Neural progenitor cell (in vitro differentiated cells): ENCODE measurements at places on chromosomes 5 and 9. TPM values are rescaled to one million over a fixed set of nuclear protein-coding genes. Genes with fewer than 3 reads are reported as not detected.
A peak's percentile ranks its signal among the peaks of the same experiment; 100 is the strongest.

TRPM3 gene
- total RNA-seq: 34.2 and 37.2 TPM in 2 replicates

LPAR1 gene
- 30.3 and 36.0 TPM in 2 replicates for total RNA-seq

DPYSL3 gene
- 414 and 462 TPM in 2 replicates for total RNA-seq

CCL19 gene
- not detected in 2 replicates for total RNA-seq

CDX1 gene
- not detected in 2 replicates for total RNA-seq

SPINK4 gene
- total RNA-seq: not detected in 2 replicates

PCDHGC3 gene
- total RNA-seq: 14.7 and 17.2 TPM in 2 replicates

STKLD1 gene
- 0.58 and 0.65 TPM in 2 replicates for total RNA-seq

DNA sequence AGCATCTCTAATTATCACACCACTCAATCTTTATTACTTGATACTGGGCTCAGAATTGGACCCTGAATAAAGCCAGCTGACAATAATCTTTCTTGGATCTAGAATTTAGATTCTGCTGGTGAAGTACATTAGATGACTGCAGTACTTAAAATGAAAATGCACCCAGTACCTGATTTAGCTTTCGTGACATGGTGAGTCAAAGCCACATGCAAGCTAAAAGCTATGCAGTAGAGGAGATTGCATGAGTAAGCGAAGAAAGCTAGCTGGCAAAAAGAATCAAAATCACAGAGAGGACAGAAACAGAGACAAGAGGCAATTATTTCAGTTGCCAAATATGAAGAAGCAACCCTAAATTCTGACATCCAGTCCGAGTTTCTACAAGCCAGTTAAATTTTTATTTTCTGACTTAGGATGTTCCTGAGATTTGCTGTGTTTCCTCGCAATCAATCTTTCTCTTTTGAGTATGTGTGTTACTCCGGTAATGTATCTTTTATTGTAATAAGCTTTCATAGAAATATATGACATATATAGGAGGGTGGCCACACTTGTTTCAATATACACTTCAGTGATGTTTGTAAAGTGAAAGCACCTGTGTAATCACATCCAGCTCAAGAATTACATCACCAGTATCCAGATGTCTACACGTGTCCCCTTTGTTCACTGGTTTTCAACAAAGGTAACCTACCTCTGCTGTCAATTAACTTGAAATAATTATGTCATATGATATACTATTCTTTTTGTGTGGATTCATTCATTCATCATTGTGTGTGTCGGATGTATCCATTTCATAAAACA is 101.7 kb downstream of the CDH18 start:
- DNase-seq: no peak
- H3K4me1 ChIP-seq: peaks cover 5% of the 10 kb centered on the region
- H3K36me3 ChIP-seq: no peaks in the 10 kb centered on the region
- H3K4me3 ChIP-seq: no peak overlapping the region
- no peak overlapping the region for H3K27ac ChIP-seq

- H3K27me3 ChIP-seq: no peaks in the 10 kb centered on the region
- no peak overlapping the region for H3K27ac ChIP-seq
- no peak for DNase-seq
- H3K4me3 ChIP-seq: no peak overlapping the region
Measured at GRCh38 chr9:130786526-130786925, 48.5 kb upstream of the ABL1 start.

DNA sequence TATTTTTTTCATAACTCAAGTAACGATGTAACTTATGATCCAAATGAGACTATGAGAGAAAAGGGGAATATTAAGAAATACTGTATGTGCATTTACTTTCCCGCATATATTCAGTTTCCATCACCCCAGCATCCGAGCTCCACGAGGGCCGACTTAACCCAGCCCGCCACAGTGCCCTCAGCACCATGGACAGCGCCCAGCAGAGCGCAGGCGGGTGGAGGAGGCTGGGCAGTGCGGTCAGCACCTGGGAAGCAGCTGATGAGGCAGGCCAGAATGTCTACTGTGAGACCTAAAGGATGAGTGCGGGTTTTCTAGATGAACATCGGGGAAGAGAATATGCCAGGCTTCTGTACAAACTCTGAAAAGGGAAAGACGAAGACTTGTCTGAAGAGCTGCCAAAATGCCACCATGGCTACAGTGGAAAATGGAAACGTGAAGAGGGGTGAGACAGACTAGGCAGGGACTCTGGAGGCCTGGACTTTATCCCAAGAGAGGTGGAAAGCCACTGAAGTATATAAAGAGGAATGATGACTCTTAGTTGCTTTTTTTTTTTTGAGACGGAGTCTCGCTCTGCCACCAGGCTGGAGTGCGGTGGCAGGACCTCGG is 34.5 kb upstream of the MED27 start:
- H3K27ac ChIP-seq: no peak overlapping the region
- no peaks in the 10 kb centered on the region for H3K36me3 ChIP-seq
- H3K27me3 ChIP-seq: peaks cover 59% of the 10 kb centered on the region
- DNase-seq: peak; percentile 90

GRCh38 chr5:96957254-96958049 is 21.6 kb downstream of the LNPEP start:
- no peaks in the 10 kb centered on the region for H3K36me3 ChIP-seq
- DNase-seq: no peak
- H3K27me3 ChIP-seq: no peaks in the 10 kb centered on the region
- no peak overlapping the region for H3K4me3 ChIP-seq
- H3K27ac ChIP-seq: no peak overlapping the region

- H3K4me1 ChIP-seq: peaks cover 54% of the 10 kb centered on the region
- no peak overlapping the region for H3K4me3 ChIP-seq
- H3K27me3 ChIP-seq: no peaks in the 10 kb centered on the region
- peak; percentile 75 for DNase-seq
Measured at GRCh38 chr5:92885950-92886349, 695.1 kb downstream of the NR2F1-AS1 start.

- no peaks in the 10 kb centered on the region for H3K4me1 ChIP-seq
- DNase-seq: no peak
- H3K4me3 ChIP-seq: no peak overlapping the region
- no peaks in the 10 kb centered on the region for H3K36me3 ChIP-seq
- H3K27ac ChIP-seq: no peak overlapping the region
- H3K27me3 ChIP-seq: no peaks in the 10 kb centered on the region
Measured at GRCh38 chr5:157390551-157391297, 69.3 kb upstream of the NIPAL4 start.

DNA sequence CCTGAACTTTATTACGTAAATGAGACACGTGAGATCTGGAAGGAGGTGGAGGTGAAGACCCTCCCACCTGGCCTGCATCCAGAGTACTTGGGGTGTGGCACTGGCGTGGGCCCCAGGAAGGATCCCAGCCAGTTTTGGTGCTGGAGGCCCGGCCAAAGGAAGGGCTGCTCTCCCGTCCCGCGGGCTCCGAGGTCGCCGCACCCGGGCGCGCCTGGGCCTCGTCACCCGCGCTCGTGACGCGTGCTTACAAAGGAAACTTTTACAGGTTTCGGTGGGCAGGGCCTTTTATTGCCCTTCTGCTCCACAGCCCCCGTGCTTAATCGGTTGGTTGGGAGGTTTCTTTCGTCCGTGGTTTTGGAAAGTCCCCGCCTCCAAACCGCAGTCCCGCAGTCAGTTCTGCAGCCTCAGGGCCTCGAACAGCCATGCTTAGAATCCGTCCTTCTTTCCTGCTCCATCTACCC is 29.2 kb downstream of the CDKN2A start:
- H3K27me3 ChIP-seq: peaks cover 90% of the 10 kb centered on the region
- no peaks in the 10 kb centered on the region for H3K36me3 ChIP-seq
- no peak overlapping the region for H3K27ac ChIP-seq
- peak overlapping the region; percentile 46 for H3K4me3 ChIP-seq
- peaks cover 6% of the 10 kb centered on the region for H3K4me1 ChIP-seq

DNA sequence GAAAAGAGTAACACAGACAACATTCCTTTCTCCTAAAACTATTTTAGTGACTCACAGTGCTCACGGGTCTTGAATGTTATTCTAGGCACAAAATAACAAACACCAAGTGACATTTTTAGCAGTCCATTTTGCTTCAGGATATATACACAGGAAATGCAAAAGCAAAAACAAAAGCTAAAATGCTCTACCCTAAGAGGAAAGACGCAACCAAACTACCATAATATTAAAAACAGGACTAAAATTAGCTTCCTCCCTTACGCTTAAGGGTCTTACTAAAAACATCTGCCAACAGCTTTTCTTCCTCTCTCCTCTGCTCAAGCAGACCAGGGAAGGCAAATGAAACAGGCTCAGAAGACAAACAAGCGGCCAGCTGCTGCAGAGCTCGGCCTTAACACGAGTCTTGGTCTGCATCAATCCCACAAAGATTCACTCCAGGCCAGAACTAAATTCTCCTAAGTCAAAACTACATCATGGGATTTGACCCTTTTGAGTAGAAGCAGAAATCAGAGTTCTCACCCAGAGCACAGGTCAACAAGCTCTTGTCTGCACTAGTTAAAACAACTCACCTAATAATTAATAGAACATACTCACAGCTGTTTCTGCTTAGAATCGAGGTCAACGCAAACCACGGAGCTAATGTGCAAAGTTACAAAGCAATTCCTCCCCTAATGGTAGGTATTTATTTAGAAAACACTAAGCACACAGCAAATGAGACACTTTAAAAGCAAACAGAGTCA is 62.3 kb downstream of the RAPGEF1 start:
- H3K27me3 ChIP-seq: no peaks in the 10 kb centered on the region
- H3K27ac ChIP-seq: peak overlapping the region; percentile 54
- peak; percentile 39 for DNase-seq
- peaks cover 63% of the 10 kb centered on the region for H3K4me1 ChIP-seq

DNA sequence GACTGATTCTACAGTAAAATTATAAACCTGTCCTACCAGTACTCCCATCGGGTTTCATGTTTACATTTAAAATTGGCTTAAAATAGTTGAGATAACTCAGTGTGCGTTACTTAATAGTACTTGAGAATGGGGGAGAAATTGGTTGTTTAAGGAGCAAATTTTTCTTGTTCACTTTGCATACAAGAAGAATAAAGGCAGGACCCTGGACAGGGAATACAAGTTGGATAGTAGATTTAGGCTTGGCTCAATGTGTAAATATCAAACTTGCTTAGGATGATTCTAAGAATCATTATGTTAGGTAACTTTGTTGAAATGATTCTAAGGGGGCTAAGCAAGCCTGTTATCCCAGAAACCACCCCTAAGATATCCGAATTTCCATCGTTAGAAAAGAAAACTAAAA is 448.4 kb upstream of the TLE4 start:
- no peak overlapping the region for H3K4me3 ChIP-seq
- peaks cover 11% of the 10 kb centered on the region for H3K4me1 ChIP-seq
- no peaks in the 10 kb centered on the region for H3K36me3 ChIP-seq
- no peak for DNase-seq

GRCh38 chr9:90940280-90940679 is 138.7 kb downstream of the SYK start:
- no peak overlapping the region for H3K4me3 ChIP-seq
- H3K27ac ChIP-seq: no peak overlapping the region
- no peak for DNase-seq
- H3K27me3 ChIP-seq: no peaks in the 10 kb centered on the region

DNA sequence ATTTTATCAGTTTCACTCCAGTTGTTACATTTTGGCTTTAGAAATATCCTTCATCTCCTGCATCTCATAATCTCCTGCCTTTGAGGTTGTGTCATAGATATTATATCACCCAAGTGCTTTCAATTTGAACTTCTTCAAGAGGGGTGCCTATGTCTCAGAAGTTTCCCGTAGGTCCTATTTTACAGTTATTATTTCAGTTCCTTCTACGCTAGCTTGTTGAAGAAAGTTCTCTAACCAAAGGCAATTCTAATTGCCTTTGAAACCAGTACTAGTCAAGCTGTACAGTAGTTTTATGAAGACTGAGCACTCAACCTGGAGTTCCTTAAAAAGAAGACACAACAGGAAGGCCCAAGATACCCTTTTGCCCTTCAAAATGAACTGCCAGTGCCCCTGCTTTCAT is 116.4 kb downstream of the ZCCHC7 start:
- no peak overlapping the region for H3K4me3 ChIP-seq
- H3K36me3 ChIP-seq: no peaks in the 10 kb centered on the region
- peaks cover 13% of the 10 kb centered on the region for H3K4me1 ChIP-seq
- DNase-seq: no peak

DNA sequence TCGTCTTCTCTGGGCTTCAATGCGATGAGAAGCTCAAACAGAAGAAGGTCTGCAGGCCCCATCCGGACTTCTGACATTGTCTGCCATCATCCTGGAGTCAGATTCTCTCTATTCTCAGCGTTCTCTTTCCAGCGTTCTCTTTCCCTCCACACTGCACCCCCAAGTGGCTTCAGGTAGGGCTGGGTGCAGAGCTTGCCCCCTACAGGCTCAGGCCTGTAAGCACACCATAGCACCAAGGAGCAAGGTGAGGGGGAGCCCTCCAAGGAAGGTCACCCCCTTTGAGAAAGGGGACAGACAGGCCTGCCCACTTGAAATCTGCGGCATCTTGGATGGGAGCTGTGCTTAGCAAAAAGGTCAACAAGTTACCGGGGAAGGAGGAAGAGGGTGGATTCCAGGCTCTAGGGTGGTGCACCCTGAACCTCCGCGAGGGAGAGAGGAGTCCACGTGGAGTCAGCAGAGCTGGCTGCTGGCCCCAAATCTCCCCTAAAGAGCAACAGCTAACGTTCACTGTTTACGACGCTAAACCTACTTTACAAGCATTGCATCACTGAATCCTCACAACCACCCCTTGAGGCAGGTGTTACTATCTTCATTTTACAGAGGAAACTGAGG is 27.5 kb downstream of the GPX3 start:
- H3K36me3 ChIP-seq: peaks cover 4% of the 10 kb centered on the region
- no peak overlapping the region for H3K27ac ChIP-seq
- no peaks in the 10 kb centered on the region for H3K27me3 ChIP-seq
- H3K4me3 ChIP-seq: no peak overlapping the region

GRCh38 chr9:116365056-116365471 is 211.5 kb downstream of the PAPPA start:
- DNase-seq: no peak
- H3K4me1 ChIP-seq: peaks cover 5% of the 10 kb centered on the region
- H3K36me3 ChIP-seq: no peaks in the 10 kb centered on the region
- no peak overlapping the region for H3K4me3 ChIP-seq

DNA sequence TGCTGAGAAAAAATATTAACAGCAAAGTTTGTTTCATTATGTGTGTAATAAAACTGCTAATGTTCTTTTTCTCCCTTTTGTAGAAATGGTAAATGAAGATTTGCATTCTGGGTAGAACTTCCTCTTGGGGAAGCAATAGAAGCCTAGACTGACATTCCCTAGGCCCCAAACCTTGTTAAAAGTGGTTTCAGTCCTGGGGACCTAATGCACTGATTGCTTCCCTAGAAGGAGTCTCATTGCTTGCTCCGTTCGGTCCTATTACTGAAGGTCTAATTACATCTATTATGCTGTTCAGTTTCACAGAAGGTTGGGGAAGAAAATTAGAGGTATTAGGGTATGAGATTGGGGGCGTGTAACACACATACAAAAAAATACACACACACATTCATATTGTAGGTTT is 893.8 kb downstream of the TLE4 start:
- H3K27ac ChIP-seq: no peak overlapping the region
- H3K36me3 ChIP-seq: no peaks in the 10 kb centered on the region
- H3K27me3 ChIP-seq: no peaks in the 10 kb centered on the region
- DNase-seq: no peak
- no peaks in the 10 kb centered on the region for H3K4me1 ChIP-seq

- no peaks in the 10 kb centered on the region for H3K4me1 ChIP-seq
- H3K4me3 ChIP-seq: no peak overlapping the region
- H3K36me3 ChIP-seq: no peaks in the 10 kb centered on the region
- DNase-seq: no peak
- H3K27ac ChIP-seq: no peak overlapping the region
Measured at GRCh38 chr9:107541523-107541922, 52.0 kb upstream of the KLF4 start.

- DNase-seq: peak; percentile 41
- H3K4me1 ChIP-seq: peaks cover 29% of the 10 kb centered on the region
- H3K27me3 ChIP-seq: peaks cover 54% of the 10 kb centered on the region
- no peak overlapping the region for H3K27ac ChIP-seq
- no peaks in the 10 kb centered on the region for H3K36me3 ChIP-seq
- peak overlapping the region; percentile 68 for H3K4me3 ChIP-seq
Measured at GRCh38 chr5:120464627-120465435, 731 bp downstream of the PRR16 start.
